ENCODE measurements at places on chromosomes 6 and 20.

GRCh38 chr6:33197431-33198048 is 2.9 kb downstream of the RXRB start:
- no peak for DNase-seq

DNA sequence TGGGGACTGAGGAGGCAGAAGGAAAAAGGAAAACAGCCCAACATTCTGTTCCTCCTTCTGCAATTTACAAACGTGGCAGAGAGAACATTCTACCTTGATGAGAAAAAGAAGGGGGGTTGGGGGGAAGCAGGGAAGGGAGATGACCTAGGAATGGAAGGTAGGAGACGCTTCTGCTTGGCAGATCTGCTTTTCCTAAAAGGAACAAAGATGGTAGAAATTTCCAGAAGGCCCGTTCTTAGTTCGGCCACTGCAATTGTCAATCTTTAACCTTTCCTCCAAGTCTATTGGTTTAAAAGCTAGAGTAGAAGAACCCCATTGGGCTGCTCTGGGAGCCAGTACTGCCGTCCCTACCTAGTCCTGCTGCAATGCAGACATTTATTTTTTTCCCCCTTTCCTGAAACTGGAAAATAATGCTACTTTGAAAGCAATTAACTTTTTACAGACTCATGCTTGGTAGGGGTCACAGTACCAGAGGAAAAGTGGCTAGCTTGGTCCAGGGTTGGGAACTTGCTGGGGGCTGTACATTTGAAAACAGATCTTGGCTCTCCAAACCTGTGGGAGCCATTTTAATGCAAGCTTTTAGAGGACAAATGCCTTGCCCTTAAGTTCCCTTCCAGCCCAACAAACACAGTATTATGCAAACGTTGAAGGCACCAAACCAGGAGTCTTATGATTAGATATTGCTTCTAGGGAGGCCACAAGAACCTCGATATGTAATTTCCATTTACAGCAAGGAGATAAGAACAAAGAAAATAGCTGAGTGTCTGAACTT is 2.6 kb downstream of the ZMYND8 start:
- no peak for DNase-seq

DNA sequence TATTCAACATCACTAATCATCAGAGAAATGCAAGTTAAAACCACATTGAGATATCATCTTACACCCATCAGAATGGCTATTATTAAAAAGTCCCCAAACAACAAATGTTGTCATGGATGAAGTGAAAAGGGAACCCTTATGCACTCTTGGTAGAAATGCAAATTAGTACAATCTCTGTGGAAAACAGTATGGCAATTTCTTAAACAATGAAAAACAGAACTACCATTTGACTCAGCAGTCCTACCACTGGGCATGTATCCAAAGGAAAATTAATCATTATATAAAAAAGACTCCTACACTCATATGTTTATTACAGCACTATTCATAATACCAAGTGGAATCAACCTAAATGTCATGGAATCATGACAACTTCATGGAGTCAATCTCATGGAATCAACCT is 611.3 kb upstream of the GJE1 start:
- DNase-seq = no peak

DNA sequence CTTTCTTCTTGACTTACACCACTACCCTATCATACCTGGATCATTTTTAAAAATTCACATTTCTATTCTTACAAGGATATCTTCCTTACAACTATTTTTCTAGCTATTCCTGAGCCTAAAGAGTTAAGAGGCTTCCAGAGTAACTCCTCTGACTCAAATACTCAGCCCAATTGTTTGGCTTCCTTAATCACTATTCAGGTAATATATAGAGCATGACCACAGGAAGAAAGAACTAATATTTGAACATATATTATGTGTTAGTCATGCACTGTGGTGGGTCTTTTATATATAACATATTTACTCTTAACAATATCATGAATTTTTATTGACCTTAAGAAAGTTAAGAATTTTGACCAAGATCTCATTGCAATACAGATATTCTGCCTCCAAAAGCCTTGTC is 42.0 kb upstream of the ID4 start:
- no peak for DNase-seq

DNA sequence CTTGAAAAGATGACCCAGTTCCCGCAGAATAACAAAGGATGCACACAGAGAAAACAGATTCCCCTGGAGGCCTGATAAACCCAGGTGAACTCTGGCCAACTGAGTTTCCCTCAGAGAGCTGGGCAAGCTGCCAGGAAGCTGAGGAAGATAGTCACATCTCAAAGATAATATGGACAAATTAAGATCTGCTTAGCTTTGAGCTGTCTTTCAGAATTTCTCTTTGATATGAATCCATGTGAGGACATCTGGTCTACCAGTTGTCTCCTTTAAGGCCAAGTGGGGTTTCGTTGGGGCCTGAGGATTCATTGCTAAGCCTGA is 59.5 kb downstream of the ID4 start:
- DNase-seq = no peak

GRCh38 chr20:18323705-18324104 is 35.4 kb downstream of the ZNF133 start:
- DNase-seq = no peak

- DNase-seq = no peak
Observed at GRCh38 chr20:9352739-9353138, 161.7 kb upstream of the LAMP5 start.

- no peak for DNase-seq
Observed at GRCh38 chr6:52065621-52066020, 21.8 kb downstream of the PKHD1 start.

DNA sequence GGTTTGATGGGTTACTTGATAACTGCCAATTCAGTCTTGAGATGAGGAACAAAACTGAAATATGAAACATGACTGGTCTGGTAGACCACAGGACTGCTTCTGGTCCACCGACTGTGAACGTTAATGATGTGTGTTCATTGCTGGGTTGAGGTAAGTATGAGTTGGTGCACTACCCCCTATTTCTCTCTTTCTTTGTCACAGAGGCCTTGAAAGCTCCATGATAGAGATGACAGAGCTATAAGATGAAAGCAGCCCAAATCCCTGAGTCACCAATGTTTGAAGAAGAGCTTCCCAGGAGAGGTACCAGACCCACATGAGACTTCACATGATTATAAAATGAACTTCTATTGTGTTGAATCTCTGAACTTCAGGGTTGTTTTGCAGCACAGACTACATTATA is 555.5 kb downstream of the PTPRT start:
- no peak for DNase-seq

DNA sequence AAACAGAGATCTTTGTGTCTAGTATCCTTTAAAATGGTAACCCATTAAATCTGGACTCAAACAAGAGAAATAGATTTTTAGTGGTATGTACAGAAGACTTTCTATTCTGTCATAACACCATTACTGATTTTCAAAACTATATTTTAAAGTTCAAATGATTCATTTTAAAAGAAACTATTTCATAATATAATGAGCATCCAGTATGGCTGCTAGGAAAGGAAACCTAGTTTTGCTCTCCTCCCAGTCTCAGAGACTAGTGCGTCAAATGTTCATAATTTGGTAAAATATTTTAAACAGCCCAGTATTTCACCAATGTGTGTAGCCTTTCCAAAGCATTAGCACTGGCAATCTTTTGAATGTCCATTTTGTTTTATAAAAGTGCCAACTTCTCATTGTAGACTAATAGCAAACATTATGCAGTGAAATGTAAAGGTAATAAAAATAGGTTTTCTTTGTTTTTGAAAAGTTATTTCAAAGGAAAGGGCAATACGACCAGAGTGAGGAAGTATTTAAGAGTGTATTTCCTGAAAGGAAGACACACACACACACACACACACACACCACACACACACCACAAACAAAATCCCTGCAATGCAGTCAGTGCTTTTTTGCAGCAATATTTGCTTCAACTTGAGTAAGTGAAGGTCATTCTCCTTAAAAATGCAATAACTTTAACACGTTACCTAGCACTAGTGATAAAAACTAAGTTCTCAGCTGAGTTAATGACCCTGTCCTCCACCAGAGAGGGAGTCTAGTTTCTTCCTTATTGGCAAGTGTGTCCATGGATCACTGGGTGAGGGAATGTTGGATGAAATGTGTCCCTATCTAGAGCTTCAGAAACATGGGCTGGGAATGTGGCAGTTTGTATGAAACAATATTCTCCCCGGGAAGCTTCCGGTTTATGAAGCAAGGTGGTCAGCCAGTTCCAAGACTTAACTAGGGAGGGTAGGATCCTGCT is 4.6 kb downstream of the PPP1R3G start:
- no peak for DNase-seq

All from AG04450 (cell line).